A549 treated with Mapracorat at 1 μM for 4 hours (cell line): ENCODE measurements at places on chromosomes 4 and X. TPM values are rescaled to one million over a fixed set of nuclear protein-coding genes. Genes with fewer than 3 reads are reported as not detected.

HHIP gene
- total RNA-seq, result 0.60 to 1.1 TPM (median 0.98 TPM) in 5 replicates

MOSPD2 gene
- 7.1 to 9.4 TPM (median 8.4 TPM) in 5 replicates for total RNA-seq

PPARGC1A gene
- 0.02 to 0.10 TPM (median 0.04 TPM) in 4 of 5 replicates, not detected in the other for total RNA-seq

TMEM150C gene
- total RNA-seq, result 0.53 to 1.4 TPM (median 1.0 TPM) in 5 replicates

NR3C2 gene
- 0.07 TPM in 1 of 5 replicates, not detected in the others for total RNA-seq

SASH3 gene
- not detected in 5 replicates for total RNA-seq

ARR3 gene
- total RNA-seq, result not detected in 5 replicates

BDH2 gene
- 8.6 to 9.7 TPM (median 9.3 TPM) in 5 replicates for total RNA-seq

PCDH11X gene
- not detected in 5 replicates for total RNA-seq

ERVMER34-1 gene
- total RNA-seq, result 0.41 to 0.60 TPM (median 0.49 TPM) in 5 replicates

TMPRSS11B gene
- not detected in 5 replicates for total RNA-seq

ZAR1 gene
- total RNA-seq, result 0.12 to 0.14 TPM (median 0.12 TPM) in 3 of 5 replicates, not detected in the others

DMD gene
- not detected in 5 replicates for total RNA-seq
